ENCODE measurements at places on chromosomes 13 and 19. TPM values are rescaled to one million over a fixed set of nuclear protein-coding genes. Genes with fewer than 3 reads are reported as not detected.

GRCh38 chr13:113267642-113268405 is 29.2 kb upstream of the LAMP1 start:
- no peaks in the 10 kb centered on the region for H3K27me3 ChIP-seq
- DNase-seq: no peak
- no peak overlapping the region for H3K27ac ChIP-seq
- H3K4me3 ChIP-seq: no peak overlapping the region
- peaks cover 9% of the 10 kb centered on the region for H3K36me3 ChIP-seq

DNA sequence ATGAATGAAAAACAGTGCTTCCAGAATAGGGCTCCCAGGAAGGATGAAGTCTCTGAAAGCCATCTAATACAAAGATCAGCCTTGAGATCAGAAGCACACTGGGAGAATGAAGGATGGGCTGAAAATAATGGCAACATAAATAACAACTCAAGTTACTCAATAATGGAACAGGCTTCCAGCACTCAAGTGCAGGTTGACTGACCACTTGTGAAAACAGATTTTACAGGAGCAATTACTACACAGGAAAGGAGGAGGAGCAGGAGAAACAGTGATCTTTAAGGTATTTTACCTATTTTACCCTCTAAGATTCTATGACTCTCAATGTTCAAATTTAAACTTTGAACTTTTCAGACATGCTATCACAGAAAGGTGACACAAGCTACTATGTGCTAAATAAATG is 106.0 kb downstream of the USP12 start:
- H3K27ac ChIP-seq: no peak overlapping the region
- no peaks in the 10 kb centered on the region for H3K4me1 ChIP-seq

- H3K27ac ChIP-seq: no peak overlapping the region
- no peak for DNase-seq
- no peaks in the 10 kb centered on the region for H3K36me3 ChIP-seq
- H3K27me3 ChIP-seq: no peaks in the 10 kb centered on the region
- H3K4me1 ChIP-seq: peaks cover 34% of the 10 kb centered on the region
- H3K4me3 ChIP-seq: no peak overlapping the region
These were observed 24.0 kb upstream of the TPT1 start for GRCh38 chr13:45364876-45365557.

The ZNF415 gene
- 1.0 TPM for total RNA-seq

The ZNF560 gene
- total RNA-seq: not detected

The SLC25A41 gene
- not detected for total RNA-seq

The PRTN3 gene
- not detected for total RNA-seq

Data from CD4-positive, alpha-beta memory T cell (primary cell).